Neural progenitor cell (in vitro differentiated cells): ENCODE measurements at places on chromosomes 2 and 18.

GRCh38 chr2:75311993-75312392, 112.7 kb upstream of the TACR1 start:
- peak; percentile 60 for DNase-seq

GRCh38 chr2:218155953-218156479, 10.7 kb downstream of the CXCR1 start:
- DNase-seq, result no peak

- DNase-seq, result no peak
Observed at GRCh38 chr2:238294393-238295143, 6.2 kb upstream of the PER2 start.

DNA sequence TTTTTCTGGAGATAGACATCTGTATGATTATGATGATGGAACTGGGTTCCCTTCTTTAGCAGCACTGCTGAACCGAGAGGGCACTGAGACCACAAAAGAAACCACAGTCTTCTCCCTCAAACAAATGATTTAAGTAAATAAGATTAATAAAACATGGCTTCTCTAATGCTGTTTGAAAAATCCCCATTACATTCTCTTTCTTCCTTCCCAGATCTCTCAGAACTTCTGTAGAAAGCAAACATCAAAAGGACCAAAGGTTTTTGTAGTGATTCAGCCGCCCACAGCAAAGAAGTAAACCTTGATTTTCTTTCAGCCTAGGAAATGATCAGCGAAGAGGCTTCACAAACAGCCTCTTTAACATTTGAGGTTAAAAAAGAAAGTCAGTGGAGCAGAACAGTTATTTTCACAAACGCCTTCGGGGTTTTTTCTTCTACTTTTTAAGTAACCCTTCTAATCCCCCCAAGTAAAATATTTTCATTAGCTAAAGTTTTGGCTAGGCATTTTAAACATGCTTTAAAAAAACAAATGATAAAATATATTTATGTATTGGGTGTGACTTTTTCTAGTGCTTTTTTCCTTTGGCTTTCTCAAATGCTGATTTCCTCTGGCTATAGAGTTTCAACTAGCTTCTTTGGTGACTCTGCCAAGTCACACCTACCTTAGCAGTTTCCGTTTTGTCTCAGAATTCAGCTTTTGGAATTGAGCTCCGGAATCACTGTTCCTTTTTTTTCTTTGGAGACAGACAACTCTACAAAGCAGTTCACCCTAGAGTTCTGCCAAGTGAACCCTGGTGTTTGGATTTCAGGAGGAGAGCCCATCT, 89.6 kb downstream of the UPP2 start:
- peak; percentile 23 for DNase-seq
